ENCODE measurements at places on chromosomes 7 and 10.

DNA sequence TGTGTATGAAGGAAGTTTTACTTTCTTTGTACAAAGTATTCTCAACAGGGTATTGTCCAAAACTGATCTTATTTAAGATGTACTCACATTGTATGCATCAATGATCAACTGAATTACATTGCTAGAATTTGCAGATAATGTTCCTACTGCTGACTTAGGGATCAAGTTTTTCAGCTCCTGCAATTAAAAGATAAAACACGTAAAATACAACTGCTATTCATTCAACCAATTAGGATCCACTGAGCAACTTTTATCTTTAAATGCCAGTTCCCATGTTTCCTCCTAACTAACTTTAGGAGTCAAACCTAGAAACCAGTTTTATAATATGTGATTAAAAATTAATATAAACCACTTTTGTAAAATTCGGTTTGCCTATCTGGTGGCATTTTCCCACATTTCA is 35.9 kb downstream of the ITGB1 start:
- no peak for DNase-seq

GRCh38 chr7:785416-785815 is 46.9 kb upstream of the SUN1 start:
- DNase-seq: no peak

GRCh38 chr7:70586822-70587221 is 545.1 kb upstream of the GALNT17 start:
- DNase-seq: no peak

- no peak for DNase-seq
Measured at GRCh38 chr7:125563964-125564529, 634.4 kb upstream of the POT1 start.

DNA sequence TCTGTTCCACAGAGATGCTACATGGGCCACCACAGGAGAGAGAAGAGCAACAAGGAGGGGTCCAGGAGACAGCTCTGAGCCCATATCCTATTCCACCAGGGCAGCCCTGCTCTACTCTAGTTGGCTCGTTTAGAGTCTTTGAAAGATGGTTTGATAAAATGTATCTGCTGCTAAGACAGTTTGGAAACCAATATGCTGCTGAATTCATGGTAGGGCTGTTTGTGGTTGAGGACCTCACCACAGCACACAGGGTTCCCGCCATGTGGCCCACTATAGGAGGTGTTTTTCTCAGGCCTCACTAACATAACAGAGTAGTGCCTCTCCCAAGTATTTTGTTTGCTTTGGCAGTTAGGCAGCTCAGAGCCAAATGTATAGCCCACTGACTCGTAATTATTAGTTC is 35.8 kb upstream of the ZC3HAV1L start:
- no peak for DNase-seq

DNA sequence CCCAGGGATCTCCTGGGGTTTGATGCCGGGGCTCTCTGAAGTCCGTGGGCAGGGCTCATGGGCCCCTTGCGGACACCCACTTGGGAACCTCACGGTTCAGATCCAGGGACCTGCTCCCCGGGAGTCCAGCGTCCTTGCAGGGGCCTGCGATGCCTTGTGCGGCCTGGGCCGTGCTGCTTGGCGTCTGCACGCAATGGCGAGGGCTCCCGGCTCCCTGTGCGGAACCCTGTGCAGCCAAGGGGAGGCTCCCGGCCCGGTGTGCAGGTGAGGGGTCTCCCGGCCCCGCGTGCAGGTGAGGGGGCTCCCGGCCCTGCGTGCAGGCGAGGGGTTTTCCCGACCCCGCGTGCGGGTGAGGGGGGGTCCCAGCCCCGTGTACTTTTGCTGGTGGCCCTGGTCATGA is 146.7 kb downstream of the DNAJB6 start:
- DNase-seq: no peak

DNA sequence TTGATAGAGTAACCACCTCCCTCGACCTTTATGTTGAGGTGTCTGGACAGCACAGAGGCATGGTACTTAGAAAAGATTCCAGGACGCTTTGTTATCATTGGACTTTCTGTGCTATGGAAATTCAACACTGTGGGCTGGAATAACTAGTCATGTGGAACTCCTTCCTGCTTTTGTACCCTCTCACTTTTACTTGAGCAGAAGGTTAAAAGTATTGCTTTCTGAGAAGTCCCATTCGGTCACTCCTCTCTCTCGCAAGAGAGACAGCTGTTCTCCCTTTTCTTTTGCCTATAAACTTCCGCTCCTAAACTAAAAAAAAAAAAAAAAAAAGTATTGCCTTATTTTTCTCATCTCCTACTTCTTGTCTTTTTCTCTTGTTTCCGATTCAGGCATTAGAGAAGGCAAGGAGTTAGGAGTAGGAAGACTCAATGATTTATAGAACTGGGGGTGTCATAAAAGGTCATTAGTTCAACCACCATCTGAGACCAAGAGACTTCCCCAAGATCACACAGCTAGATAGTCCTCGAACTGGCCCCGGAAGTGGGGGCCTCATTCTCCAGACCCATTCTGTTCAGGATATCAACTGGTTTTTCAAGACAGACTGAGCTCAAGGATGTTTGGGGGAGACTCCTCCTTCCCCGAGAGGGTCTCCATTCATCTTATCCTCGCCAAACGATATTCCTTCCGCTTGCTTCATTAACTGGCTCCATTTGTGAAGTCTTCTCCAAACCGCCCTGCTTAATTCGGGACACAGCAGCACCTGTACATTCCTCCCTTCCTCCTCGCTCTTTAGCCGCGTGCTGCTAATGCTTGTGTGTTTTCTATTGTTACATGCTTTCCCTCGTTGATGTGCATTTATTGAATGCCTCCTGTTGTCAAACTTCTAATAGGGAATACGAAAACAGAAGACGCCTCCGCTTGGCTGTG is 995 bp upstream of the INPP5F start:
- peak; percentile 32 for DNase-seq

GRCh38 chr10:48197236-48197899 is 77.1 kb downstream of the FRMPD2 start:
- no peak for DNase-seq
